GM18507 (cell line): ENCODE measurements at places on chromosomes 4 and X.

DNA sequence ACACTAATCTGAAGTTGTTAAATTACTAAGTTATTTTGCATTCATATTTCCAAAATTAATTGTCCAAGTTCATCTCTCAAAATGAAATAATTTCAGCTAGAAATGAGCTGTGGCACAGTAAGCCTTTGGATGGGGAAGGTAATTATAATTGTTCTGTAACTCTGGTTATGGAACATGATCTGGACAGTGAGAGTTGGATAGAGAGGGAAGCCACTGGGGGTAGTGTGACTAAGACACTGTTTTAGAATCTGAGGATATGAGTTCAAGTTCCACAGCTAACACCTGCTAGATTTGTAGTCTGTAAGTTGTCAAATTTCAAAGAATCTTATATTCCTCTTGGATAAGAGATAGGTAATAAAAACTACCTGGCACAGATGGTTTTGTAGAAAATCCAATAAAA lies 49.5 kb downstream of the DMD start:
- no peak for DNase-seq

- DNase-seq: no peak
Observed at GRCh38 chr4:156884183-156884582, 87.4 kb downstream of the PDGFC start.

- no peak for DNase-seq
Observed at GRCh38 chr4:147836807-147837206, 104.9 kb downstream of the ARHGAP10 start.

DNA sequence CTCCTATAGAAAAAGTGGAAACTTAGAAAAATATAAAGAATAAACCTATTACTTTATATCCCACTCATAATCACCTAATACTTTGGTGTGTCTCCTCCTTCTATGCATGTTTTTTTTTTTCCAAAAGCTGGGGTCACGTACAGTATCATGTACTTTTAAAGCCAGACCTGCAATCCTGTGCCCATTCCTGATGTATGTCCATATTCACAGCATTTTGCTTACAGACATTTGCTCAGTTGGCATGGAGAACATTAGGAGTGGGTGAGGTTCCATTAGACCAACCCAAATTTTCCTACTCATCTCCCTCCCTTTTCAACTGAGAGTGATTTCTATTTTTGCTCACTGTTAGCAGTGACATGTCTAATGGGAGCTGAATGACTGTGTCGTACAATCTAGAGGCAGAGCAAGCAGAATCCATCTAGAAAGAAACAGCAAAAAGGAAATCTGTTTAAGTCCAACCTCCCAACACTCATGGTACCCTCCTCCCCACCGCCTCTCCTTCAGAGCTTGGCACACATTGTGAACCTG lies 195.6 kb upstream of the KLF3 start:
- DNase-seq: no peak

DNA sequence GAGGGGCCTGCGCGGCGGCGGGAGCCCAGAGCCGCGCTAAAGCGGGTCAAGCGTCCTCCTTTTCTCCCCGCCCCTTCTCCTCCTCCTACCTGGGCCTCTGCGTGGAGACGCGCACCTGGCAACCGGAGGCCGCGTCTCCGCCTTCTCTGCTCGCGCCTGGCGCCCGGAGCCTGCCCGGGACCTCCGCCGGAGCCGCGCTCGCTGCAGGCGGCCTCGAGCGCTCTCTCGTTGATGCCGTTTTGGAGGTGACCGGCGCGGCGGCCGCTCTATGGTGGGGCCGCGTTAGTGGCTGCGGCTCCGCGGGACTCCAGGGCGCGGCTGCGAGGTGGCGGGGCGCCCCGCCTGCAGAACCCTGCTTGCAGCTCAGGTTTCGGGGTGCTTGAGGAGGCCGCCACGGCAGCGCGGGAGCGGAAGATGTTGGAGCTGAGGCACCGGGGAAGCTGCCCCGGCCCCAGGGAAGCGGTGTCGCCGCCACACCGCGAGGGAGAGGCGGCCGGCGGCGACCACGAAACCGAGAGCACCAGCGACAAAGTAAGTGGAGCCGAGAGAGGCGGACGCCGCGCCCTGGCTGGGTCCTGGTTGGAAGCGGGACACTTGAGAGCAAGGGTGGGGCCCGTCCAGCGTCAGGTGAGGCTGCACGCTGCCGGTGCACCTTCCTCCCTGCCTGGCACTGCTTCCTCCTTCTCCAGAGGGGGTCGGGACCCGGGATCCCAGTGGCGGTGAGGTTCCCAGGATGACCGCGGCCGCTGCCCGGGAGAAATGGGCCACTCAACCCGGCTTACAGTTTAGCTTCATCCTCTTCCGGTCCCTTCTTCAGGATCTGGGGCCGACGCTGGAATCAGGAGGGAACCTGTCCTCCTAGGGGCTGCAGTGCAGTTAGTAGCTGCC lies at the start of gene CDS1:
CDS1 (plus strand) TSS at position 140 of the 888 bp plus-strand sequence; CDS start at position 415, 275 bp downstream.
- peak; percentile 3 for DNase-seq

GRCh38 chr4:107734120-107734519 lies 14.1 kb upstream of the PAPSS1 start:
- no peak for DNase-seq

GRCh38 chrX:150269605-150270254 lies 93.4 kb upstream of the MAMLD1 start:
- DNase-seq: no peak

DNA sequence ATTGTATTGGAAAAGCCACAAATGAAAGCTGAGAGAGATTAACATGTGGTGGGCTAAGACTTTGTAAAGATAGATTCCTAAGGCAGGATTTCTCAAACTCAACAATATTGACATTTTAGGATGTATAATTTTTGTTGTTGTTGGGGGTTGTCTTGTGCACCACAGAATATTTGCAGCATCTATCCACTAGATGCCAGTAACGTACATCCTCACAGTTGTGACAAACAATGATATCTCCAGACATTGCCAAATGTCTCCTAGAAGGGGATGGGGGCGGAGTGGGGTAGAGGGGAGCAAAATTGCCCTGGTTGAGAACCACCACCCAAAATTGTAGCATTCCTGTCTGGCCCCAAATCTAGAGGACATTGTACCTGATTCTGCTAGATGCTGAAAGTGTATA lies 14.7 kb upstream of the CBR4 start:
- no peak for DNase-seq

DNA sequence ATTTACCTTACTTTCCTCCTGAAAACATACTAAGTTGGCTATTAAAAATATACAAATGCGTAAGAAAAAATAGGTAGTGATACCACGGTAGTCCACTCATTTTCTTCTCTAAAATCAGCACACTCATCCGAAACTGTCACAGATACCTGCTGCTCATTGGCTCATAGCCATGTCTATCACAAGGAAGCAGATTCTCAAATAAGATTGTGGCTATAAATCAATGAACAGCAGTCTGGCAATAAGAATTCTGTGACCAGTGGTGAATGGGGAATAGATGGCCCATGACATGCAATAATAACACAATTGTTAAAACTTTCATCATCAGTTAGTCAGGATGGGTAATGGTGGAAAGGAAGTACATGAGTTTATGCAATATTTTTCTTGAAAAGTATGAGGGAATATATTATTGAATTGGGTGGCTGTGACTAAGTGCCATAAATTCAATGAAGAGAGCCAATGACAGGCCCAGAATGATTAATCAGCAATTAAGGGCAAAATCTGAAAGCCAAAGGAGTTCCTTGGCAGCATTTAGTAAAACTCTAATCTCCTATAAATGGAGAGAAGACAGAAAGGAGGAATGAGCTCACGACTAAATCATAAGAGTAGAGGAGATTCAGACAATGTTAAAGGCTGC lies 202.3 kb upstream of the NEIL3 start:
- no peak for DNase-seq

DNA sequence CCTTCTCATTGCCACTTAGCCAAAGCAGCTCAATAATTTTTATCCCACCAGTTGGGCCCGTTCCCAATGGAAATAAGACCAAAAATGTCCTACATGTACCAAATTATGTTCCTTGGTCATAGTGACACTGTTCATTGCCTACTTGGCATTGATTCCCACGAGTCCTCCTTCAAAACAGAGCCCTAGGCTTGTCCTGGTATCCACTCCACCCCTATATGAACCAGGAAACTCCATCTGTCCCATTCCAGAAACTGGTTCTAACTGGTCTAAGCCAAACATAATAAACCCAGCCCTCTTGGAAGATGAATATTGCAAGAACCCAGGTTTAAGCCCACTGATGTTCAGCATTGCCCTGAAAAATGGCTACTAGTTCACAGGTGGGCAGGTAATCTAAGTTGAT lies 30.9 kb upstream of the S100G start:
- no peak for DNase-seq

- no peak for DNase-seq
Observed at GRCh38 chr4:143084566-143084965, 100.2 kb upstream of the USP38 start.

DNA sequence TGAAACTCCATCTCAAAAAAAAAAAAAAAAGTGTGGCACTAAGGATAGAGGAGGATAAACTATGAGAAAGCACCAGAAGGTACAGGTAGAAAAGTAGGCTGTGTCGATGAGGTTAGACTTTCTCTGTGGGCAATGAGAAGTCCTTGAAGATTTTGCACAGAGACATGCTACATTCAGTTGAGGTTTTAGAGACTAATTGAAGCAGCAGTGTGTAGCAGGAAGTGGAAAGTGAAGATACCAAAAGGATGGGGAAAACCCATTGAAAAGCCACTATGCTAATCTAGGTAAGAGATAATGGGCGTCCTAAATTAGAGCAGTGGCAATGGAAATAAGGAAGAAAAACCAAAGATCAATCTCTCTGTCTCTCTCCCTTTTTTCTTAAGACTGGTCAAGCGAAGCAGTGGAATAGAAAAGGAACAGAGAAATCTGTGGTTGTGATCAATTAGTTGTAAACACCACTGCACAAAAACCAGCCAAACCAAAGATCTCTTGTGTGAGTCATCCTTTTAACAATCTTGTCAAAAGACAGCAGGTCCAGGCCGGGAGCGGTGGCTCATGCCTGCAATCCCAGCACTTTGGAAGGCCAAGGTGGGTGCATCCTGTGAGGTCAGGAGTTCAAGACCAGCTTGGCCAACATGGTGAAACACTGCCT lies 3.5 kb downstream of the SPINK2 start:
- peak; percentile 39 for DNase-seq

GRCh38 chrX:10106806-10107205 lies 50.0 kb upstream of the CLCN4 start:
- DNase-seq: no peak

- DNase-seq: no peak
Observed at GRCh38 chr4:77877167-77877566, 14.5 kb downstream of the MRPL1 start.

DNA sequence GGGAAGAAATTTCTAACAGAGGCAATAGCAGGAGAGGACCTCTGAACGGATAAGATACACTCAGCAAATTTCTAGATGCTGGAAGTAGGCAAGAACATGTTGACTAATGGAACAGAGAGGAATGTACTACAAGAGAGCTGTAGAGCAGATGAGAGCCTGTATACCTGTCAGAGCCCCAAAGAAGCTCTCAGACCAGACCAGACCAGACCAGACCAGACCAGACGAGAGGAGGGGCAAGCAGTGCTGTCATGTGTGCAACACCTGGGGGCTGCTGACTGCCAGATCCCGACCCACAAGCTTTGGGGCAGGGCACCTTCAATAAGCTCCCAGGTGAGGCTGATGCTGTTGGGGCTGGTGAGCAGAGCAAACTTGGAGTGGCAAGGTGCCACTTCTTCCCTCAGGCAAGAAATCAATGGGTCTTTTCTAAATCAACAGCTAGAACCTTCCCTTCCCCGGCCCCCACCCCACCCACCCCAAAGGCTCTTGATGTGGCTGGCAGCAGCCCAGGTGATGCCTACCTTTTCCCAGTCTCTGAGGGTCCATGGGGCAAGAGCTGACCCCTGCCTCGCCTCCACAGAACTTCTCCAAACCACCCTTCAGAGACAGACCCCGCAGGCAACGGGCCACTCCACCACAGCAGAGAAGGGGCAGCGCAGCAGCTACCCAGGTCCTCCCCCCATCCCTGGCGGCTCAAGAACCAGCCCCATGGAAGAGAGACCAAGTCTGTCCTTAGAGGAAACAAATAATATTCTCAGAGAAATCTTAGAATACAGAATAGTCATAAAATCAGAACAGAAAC lies 32.7 kb downstream of the MECP2 start:
- DNase-seq: no peak
